ENCODE measurements at places on chromosomes 6 and 20.

GRCh38 chr20:9928281-9928737 is 89.4 kb upstream of the PAK5 start:
- DNase-seq = no peak

DNA sequence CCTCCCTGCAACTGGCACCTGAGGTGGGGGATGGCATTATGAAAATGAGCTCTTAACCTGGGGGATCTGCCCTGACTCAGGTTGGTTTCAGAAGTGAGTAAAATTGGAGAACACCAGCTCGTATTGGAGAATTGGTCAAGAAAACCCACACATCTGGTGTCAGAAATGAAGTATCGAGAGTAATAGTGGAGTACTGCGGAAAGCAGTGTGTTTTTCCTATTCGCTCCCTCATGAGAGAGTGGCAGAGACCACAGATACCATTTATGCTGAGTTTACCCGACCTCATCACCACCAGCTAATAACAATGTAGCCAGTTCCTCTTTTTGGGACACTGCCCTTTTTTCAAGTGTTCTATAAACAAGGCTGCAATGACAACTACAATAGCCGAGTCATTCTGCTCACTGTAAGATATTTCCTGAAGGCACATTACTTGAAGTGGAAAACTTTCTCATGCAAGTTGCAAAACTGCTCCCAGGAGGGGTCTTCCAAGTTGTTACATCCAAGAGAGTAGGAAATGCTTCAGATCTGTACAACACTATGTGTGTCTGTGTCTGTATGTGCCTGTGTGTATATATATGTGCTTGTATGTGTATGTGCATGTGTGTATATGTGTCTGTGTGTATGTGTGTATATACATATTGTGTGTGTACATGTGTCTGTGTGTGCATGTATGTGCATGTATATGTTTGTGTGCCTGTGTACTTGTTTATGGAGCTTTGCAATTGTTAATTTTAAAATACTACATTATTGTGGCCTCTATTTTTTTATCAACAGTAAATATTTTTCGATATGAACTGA is 106.0 kb upstream of the CST7 start:
- no peak for DNase-seq

- peak; percentile 72 for DNase-seq
Measured at GRCh38 chr6:1767481-1768246, 157.9 kb downstream of the FOXC1 start.

GRCh38 chr6:11069760-11070159 is 23.9 kb upstream of the SMIM13 start:
- no peak for DNase-seq

DNA sequence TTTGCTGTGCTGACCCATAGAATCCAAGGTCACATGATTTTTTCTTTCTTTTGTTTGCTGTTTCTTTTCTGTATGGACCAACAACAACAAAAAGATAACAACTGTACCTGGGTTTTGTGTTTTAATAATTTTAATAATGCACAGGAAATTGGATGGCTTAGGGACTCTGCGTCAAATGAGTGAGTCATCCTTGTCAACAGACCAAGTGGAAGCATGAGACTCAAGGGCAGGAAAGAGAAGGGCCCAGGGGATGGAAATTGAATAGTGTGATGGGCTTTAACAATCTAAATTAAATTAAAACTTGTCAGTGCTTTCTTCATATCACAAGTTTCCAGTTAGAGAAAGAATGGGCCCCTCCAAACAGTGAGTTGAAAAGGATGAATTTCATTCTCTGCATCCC is 413.0 kb downstream of the PREX1 start:
- DNase-seq = no peak

GRCh38 chr6:133756078-133756695 is 132.7 kb upstream of the TCF21 start:
- DNase-seq = no peak
